ENCODE measurements at places on chromosomes 3 and 15. TPM values are rescaled to one million over a fixed set of nuclear protein-coding genes. Genes with fewer than 3 reads are reported as not detected.

- no peak for DNase-seq
These were observed 74.9 kb upstream of the XCR1 start for GRCh38 chr3:46102059-46102779.

DNA sequence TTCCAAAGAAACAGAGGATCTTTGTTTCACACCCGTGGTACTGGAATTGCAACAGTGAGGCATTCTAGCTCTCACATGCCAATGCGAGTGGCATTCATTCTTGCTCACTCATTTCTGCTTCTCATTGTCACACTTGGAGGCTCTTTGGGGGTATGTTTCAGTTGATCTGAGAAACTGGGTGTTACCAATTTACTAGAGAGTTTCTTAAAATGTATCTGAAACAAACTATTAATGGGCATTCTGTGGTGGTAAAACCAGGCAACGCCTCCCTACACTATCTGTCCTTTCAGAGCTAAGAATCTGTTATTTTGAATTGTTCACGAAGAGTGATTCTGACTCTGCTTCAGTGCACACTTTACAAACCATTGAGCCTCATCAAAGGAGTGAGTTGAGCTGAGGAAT is 140.6 kb upstream of the BHLHE40 start:
- no peak for DNase-seq

DNA sequence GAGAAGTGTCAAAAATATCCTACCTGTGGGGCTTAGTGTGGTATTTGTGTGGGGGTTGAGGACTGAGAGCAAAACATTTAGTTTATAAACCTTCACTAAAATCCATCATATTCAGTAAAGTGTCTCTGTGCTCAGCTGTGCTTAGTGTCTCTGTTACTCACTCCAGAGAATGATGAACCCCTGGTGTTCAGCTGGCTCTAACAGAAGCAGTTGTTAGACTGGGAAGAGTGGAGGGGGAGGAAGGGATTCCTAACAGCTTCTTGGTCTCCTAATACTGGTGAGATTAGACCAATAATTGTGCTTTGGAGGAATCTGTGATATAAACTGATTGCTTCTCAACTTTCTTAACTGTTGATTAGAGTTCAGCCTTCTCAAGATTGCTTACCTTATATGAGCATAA is 1123.5 kb downstream of the ROBO2 start:
- DNase-seq: no peak

The GATM gene
- polyA plus RNA-seq: 169 TPM

The KBTBD13 gene
- polyA plus RNA-seq: not detected

DNA sequence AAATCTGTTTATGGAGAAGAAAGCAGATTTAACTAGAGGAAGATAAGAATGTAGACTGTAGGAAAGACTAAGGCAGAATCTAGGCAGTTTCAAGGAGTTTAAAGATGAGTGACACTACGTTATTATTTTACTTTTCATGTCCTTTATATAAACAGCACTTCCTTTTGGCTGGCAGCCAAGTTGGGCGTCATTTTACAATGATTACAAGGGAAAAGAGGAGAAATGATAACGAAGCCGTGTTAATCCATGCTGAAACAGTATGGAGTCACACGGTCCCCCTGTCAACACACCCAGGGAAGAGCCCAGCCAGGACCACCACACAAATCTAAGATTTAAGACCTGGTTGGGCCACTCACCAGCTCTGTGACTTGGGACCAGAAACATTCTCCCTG is 83.7 kb upstream of the NEO1 start:
- no peak for DNase-seq

GRCh38 chr3:138384976-138385375 is 36.6 kb downstream of the MRAS start:
- DNase-seq: no peak

DNA sequence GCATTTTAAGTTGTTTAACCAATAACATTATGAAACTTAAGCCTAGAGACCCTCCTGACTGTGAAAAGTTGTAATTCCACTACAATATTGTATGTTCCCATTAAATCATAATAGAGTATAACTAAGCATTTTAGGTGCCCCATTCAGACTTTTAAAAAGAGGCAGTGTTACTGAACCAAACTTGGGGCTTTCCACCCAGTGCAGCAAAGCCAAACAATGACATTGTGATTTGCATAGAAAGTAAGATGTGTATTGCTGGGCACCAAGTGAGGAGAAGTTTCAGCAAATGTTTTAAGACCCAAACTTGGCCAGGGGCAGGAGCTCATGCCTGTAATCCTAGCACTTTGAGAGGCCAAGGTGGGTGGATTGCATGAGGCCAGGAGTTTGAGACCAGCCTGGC is 706.2 kb downstream of the GRM7 start:
- no peak for DNase-seq

DNA sequence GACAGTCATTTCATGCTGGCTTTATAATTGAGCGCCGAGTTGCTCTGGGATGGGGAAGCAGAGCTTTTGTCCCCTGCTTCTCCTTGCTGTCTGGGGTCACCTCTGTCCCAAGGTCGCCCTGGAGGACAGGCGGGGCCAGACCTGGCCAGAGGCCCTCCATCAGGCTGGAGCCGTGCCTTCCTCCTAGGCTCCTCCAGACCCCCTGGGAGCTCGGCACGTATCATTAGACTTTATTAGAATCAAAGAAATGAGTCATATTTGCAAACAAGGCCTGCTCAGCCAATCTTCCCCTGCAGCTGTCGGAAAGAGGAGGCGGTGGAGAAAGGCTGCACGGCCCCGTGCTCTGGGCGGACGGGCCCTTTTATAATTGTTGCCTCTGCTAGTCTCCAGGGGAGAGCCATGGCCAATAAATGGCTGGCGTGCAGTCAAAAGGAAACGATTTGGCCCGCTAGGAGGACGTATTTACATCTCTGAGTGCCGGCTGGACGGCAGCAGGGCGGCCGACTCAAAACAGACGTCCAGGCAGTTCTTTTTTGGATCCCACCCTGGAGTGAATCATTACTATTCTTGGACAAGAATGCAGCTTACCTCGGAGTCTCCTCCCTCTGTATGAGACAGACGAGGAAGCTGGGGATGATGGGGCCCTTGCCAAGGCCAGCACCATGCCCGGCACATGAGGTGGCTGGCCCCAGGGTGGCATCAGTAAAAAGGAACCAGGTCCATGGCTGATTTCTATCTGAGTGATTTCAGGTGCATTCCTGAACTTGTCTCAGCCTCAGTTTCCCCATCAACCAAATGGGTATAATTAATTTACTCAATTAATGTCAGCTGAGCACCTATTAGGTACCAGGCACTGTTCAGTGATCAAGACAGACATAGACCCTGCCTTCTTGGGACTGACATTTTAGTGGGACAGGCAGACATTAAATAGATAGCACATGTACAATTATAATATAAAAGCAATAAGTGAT is 50.6 kb downstream of the SLC6A6 start:
- DNase-seq: peak; percentile 79

GRCh38 chr3:186021673-186022362 is 84.0 kb upstream of the TRA2B start:
- no peak for DNase-seq

The TBC1D21 gene
- not detected for polyA plus RNA-seq

The CKMT1A gene
- 1.7 TPM for polyA plus RNA-seq
